ENCODE measurements at places on chromosomes 2 and 18.
A peak's percentile ranks its signal among the peaks of the same experiment; 100 is the strongest.

GRCh38 chr2:189129971-189130370, 49.6 kb downstream of the COL5A2 start:
- peak; percentile 80 for DNase-seq

DNA sequence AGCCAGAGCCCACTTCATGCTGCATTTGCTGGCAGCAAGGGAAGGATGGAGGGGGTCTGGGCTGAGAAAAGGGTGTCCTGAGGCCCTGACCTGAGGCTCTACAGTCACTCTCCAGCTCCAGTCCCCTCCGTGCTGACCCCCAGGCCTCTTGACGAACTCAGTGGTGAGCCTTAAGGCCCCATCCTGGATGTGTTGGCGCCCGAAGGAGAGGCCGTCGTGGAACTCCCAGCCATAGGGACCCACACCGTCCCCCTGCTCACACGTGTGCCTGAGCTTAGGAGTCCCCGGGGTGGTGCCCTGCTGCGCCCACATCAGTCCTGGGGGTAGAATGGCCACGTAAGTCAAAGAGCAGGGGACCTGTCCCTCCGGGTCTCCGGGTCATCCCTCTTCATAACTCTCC, 776 bp downstream of the MOGS start:
- DNase-seq = no peak

DNA sequence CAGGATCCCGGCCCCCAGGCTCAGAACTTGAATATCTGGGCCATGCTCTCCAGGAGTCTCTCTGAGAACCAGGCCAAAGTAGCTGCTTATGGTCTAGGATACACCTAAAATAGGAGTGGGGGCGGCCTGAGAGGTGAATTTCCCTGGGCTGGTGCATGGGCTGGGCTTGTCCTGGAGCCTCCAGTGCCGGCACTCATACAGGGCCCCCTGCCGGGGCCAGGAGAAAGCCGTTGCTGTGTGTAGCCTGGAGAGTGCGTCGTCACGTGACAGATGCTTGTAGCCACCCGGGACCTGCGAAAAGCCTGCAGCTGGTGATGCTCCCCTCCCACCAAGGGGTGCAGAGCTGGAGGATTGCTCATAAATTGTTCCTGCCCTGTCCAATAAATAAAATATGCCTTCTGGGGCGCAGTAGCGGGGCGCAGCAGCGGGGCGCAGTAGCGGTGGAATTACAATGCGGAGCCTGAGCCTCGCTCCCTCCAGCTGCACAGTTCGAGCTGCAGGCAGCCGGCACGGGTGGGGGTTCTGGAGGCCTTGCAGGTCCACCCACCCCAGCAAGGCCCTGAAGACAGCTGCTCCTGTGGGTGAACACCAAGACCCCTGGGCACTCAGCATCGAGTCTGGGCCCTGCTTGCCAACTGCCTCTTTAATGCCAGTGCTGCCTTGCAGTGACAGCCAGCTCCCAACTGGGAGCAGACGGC, 289.9 kb downstream of the NDUFA10 start:
- DNase-seq = no peak

DNA sequence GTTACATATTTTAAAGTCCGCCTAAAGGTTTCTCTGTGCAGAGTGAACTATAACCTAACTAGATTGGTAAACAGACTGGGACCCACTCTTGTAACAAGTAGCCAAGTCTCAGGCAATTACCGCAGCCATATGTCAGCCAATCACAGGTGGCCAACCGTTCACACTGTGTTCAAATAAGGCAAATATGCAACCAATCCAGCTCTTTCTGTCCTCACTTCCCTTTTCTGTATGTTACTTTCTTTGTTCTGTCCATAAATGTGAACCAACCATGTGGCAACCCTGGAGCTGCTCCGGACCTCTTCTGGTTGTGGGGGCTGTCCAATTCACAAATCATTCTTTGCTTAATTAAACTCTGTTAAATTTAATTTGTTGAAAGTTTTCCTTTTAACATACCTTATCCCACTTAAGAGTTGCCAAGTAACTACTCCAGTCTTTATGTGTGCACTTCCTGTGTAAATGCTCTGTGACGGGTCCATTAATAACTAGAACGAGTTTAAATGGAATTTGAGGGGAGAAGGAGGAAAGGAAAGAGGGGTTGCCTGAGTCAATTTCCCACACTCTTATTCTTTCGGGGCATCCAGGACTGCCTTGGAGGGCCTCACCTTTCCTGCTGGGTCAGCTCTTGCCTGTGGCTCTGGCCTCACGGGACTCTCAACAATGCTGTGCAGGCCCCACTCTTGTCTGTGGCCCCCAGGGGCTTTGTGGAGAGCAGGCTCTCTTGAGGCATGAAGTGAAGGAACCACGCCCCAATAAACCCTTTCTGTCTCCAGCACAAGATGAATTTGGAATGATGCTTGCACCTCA, 6.6 kb upstream of the RPL37A start:
- DNase-seq = no peak

DNA sequence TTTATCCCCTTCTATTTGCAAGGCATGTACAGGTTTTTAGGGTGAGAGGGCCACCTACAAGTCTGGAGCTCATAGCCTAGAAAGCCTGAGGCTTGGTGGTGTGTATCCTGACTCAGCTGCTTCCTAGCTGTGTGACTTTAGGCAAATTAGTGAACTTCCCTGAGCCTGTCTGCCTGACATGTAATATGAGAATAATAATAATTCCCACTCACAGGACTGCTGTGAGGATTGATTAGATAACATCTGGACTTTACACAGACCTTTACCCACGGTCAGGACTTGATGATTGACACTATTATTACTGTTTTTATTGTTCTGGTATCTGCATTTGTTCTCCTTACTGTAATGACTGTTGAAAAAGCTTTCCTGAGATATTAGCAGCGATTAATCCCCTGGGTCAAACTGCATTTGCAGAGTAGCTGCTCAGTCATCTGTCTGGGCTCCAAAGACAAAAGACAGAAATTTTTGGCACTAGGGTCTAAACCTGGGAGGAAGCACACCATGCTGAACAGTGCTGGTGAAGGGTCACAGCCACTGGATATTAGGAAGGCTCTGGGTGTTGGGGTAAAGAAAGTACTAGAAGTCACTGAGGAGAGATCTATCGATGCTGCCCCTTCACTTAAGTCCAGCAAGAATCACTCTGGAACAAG, 276.5 kb upstream of the FN1 start:
- no peak for DNase-seq

DNA sequence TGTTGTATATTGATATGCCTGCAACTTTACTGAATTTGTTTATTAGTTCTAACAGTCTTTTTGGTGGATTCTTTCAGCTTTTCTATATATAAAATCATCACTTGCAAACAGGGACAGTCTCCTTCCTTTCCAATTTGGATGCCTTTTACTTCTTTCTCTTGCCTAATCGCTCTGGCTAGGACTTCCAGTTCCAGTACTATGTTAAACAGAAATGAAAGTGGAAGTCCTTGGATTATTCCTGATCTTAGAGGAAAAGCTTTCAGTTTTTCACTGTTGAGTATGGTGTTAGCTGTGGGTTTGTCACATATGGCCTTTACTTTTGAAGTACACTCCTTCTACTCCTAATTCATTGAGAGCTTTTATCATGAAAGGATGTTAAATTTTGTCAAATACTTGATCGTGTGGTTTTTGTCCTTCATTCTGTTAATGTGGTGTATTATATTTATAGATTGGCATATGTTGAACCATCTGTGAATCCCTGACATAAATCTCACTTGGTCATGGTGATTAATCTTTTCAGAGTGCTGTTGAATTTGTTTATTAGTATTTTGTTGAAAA, 52.9 kb downstream of the REL start:
- DNase-seq = no peak

- DNase-seq = no peak
Measured at GRCh38 chr2:189848276-189848675, 64.0 kb downstream of the PMS1 start.

DNA sequence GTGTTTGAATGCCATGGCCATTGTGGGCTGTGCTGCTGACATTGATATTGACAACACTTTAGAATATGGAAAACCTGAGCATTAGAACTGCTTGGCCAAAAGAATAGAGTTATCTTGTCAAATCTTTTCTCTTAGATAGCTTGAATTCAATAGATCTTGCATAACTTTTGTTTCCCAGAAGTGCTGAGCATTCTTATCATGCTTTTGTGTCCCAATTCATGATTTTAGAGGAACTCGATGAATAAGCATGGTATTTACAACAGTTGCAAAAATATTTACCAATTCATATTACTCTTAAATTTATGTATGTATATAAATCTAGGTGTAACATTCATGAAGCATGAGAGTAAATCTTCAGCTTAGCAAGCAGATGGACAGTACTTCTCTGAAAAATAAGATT, 508.0 kb downstream of the BCL11A start:
- DNase-seq = no peak

- no peak for DNase-seq
Measured at GRCh38 chr2:46230115-46230571, 67.1 kb upstream of the EPAS1 start.

- peak; percentile 54 for DNase-seq
Measured at GRCh38 chr18:63831080-63831788, 56.0 kb downstream of the SERPINB7 start.

Measured in non-pigmented ciliary epithelial cell (primary cell).